ENCODE measurements at places on chromosomes 2 and 18. TPM values are rescaled to one million over a fixed set of nuclear protein-coding genes. Genes with fewer than 3 reads are reported as not detected.

The CHRNG gene
- total RNA-seq: not detected

- no peaks in the 10 kb centered on the region for H3K4me1 ChIP-seq
- H3K27me3 ChIP-seq: no peaks in the 10 kb centered on the region
- H3K27ac ChIP-seq: no peak overlapping the region
- H3K36me3 ChIP-seq: no peaks in the 10 kb centered on the region
Observed at GRCh38 chr2:75099521-75099922, 99.8 kb downstream of the TACR1 start.

- H3K27me3 ChIP-seq: no peaks in the 10 kb centered on the region
- H3K4me3 ChIP-seq: no peak overlapping the region
- no peak overlapping the region for H3K27ac ChIP-seq
- H3K36me3 ChIP-seq: no peaks in the 10 kb centered on the region
Observed at GRCh38 chr2:119196301-119197125, 27.1 kb upstream of the STEAP3 start.

DNA sequence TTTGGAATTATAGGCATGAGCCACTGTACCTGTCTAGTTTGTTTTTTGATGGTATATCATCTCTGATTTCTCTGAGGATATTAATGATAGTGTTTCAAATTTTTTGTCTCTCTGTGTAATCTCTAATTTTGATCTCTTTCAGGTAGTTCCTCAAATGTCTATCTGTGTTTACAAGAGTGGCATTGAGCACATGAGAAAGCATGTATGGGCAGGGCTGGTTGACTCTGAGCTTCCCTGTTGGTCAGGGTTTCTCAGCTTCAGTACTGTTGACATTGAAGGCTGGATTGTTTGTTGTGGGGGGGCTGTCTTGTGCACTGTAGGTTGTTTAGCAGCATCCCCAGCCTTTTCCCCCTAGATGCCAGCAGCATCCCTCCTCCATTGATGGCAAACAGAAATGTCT is 79.9 kb downstream of the TMEM247 start:
- peaks cover 83% of the 10 kb centered on the region for H3K4me1 ChIP-seq
- no peak overlapping the region for H3K4me3 ChIP-seq
- H3K27me3 ChIP-seq: no peaks in the 10 kb centered on the region
- H3K27ac ChIP-seq: no peak overlapping the region
- H3K36me3 ChIP-seq: no peaks in the 10 kb centered on the region
